ENCODE measurements at places on chromosomes 4 and X.

GRCh38 chr4:143344041-143344440, 7.4 kb downstream of the GAB1 start:
- no peak for DNase-seq

- no peak for DNase-seq
Measured at GRCh38 chr4:162836773-162837172, 329.9 kb downstream of the NAF1 start.

- DNase-seq: no peak
Measured at GRCh38 chr4:167966143-167966542, 126.2 kb upstream of the ANXA10 start.

DNA sequence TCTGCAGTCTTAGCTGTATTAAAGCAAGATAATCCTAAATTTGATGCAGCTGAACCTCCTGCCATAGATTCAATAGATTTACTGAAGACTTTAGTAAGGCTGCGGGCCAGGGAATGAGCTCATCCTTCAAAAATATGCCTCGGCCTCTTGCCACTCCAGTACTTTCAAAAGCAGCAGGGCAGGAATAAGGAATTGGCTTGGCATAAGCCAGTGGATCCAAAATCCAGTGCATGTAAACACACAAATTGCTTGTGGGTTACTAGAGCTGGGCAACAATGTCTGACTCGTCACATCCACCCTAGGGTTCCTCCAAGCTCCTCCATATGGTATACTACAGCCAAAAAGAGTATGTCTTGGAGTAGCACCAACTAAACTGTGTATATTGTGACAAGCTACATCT, 165.0 kb downstream of the AMELX start:
- DNase-seq: no peak

DNA sequence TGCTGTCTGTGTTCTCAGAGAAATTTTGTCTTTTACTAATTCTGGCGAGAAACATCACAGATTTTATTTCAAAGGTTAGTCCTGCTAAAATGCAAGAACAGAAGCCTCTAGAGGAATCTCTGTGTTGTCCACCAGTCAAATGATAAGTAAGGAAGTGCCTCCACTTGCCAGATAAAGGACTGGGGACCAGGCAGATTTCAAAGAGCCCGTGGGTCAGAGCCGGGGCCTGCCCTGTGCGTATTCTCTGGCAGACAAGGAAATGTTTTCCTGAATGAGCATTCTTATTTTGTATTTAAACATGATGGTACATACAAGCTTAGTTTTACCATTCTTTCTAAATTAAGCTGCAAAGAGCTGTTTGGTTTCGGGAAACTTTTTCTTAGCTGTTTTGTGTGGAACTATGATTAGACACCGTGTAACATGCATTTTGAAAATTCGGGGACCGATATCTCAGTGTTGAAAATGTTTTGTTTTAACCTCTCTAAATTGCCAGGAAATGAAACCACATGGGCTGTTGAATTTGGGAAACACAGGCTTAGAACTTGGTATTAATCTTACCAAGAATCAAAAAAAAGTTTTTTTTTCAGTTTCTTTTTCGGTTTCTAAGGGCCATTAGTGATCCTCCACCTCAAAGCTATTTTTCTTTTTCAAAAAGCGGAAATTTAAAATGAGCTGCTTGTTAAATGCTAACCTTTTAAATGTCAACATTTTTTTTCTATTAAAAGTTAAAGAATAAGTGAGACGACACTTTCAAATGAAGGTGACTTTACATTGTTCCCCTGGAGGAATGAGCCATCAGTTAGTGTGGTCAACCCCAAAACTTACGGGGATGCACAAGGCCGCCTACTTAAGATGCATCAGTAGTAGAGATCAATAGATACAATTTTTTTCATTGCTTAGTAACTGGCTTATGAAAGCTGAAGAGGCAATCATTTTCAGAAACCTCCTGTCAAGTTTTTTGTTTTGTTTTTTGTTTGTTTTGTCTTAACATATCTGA, 89.6 kb upstream of the MTM1 start:
- peak; percentile 7 for DNase-seq

DNA sequence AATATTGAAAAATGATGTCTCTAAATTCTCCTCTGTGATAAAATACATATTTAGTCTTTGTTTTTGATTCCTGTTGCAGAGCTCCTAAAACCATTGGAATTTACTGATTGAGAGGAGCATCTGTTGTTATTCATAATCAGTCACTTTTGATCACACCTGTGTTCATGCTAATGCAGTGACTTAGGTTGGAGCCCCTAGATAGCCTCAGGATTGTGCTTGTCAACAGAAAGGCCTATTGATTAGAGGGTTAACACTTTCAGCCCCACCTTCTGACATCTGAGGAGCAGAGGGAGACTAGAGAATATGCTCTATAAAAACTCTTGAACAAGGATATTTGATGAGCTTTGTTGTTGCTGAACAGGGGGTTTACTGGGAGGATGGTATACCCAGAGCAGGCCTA, 409.5 kb upstream of the ADGRL3 start:
- no peak for DNase-seq

DNA sequence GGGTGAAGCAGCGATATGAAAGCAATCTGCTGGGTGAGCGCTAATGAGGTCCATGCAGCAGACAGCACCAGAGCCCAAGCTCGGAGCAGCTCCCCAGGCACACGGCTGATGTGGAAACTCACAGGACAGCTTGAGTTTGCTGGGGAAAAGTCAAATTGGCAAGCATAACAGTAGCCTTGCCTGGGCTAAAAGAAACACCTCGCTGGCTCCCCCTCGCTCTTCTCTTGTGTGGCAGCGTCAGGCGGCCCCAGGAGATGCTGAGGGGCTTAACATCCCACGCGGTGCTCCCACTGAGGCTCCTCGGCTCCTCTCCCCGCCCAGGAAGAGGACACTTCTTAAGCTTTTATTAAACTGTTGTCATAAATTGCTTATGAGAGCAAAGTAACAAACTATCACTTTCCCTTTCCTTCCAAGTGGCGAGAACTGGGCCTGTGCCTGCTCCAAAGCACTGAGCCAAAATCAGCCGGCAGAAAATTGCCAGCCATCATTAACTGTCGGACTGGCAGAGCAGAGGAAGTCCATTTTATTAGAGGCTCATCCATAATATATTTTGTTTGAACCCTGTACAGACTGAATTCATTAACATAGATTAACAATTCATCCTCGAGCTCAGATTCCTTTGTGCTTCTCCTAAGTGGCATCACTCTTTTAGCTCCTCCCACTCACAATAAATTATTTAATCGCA, 111.4 kb downstream of the TSPAN5 start:
- no peak for DNase-seq

GRCh38 chr4:1401409-1402020, 4.7 kb downstream of the NKX1-1 start:
- DNase-seq: no peak

DNA sequence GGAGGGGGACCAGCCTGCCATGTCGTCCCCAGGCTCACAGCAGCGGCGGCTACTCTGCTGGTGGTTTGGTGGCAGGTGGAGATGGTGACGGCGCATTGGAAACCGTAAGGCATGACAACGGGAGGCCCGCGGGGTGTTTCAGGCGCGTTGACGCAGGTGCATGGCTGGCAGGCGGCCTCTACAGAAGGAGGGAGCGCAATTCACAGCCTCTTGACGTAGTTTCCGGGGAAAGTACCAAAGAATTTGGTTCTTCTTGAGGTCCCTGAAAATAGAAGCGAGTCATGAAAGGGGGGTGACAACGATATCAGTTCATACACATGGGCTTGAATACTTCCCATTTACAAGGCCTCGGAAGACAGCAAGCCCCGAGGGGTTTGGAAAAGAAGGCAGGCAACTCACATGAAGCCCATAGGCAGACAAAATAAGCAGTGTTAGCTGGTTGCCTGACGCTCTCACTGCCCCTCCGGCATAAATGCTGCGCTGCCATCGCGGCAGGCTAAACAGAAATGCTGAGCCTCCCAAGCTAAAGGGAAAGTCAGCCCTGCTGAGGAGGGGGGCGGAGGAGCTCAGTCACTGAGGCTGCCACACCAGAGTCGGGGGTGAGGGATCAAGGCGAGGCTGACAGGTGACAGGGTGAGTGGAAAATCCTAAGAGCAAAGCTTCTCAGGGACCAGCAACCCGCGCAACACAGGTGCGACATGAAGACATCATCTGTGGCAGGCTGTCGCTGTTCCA, 52.3 kb upstream of the PDLIM3 start:
- DNase-seq: peak; percentile 30

- DNase-seq: no peak
Measured at GRCh38 chrX:130715299-130715698, 187.7 kb downstream of the ENOX2 start.

- no peak for DNase-seq
Measured at GRCh38 chrX:11447418-11447817, 154.2 kb downstream of the AMELX start.

- DNase-seq: peak; percentile 36
Measured at GRCh38 chr4:153112041-153112441, 92.2 kb upstream of the TRIM2 start.

- no peak for DNase-seq
Measured at GRCh38 chrX:38627683-38628082, 66.3 kb downstream of the TSPAN7 start.

All from activated CD4-positive, alpha-beta T cell treated with anti-CD3 and anti-CD28 coated beads, Interleukin-2, amount 50 U/mL, for 24 hours (primary cell).